Eye (tissue), 1 donor: ENCODE measurements at places on chromosomes 12 and 14.

- DNase-seq, result no peak
Measured at GRCh38 chr14:50821510-50822464, 9.2 kb downstream of the NIN start.

DNA sequence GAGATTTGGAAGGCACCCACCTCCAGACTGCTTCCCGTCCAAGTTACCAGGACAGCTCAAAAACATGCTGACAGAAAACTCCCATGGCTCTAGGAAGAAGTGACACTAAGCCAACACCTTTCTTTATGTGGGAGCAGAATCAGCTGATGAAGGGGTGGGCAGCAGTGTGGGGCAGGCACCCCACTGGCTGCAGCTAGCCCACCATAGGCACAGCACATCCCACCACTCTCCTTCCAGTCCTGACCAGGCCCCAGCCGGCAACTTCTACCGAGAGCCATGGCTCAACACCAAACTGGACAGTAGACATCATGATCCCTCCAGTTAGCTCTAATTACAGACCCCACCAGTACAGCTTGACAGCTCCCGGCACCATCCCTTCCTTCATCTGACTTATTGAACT, 45.0 kb downstream of the SH2B3 start:
- no peak for DNase-seq

DNA sequence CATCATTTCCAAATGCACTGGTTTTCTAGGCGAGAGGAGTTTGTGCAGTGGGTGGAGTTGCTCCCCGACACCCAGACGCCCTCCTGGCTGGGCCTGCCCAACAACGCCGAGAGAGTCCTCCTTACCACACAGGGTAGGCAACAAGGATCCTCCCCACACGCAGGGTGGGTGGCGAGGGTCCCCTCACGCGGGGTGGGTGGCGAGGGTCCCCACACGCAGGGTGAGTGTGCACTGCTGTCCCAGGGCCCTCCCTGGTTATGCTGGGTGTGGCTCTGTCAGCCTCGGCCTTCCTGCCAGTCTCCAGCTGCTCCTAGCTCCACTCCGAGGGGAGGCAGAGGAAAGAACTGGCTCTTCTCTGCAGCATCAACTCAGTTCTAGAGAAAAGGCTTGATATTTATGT, 42.3 kb downstream of the HSP90AA1 start:
- no peak for DNase-seq

DNA sequence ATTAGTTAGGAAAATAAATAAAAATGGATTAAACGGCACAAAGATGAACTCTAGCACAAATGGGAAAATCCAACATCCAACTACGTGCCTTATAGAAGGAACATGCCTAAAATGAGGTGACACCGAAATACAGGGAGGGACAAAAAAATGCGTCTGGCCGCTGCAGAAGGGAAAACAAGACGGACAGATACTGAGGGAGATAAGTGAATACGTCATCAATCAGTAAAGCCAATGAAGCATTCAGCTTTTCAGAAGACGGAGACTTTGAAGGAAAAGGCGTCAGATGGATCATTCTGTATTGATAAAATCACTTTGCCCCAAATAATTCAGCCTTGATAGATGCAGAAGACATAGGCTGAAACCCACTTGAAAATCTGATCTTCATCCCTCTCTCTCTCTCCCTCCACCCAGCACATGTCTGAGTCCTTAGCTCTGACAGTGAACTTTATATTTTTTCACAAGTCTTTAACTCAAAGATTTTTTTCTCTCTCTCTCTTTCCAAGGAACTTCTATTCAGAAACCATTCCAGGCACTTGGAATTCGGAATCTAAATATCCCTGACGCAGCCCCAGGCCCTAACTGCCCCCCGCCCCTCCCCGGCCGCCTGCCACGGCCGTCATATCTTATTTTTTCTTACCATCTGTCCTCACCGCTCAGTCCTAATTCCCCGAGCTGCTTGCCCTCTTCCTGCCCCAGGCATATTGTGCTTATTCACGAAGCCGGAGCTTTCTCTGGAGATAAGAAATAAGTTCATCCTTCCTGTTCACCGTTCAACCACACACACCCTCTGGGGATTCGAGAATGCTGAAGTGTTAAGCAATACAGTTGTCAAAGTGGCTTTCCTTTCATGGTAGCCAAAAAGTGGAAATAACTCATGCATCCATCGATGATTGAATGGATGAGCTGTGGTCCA, 35.5 kb upstream of the RFLNA start:
- DNase-seq, result peak; percentile 59

- DNase-seq, result no peak
Measured at GRCh38 chr12:109014984-109015765, 5.7 kb downstream of the SVOP start.

GRCh38 chr12:116133636-116134214, 143.8 kb downstream of the MED13L start:
- DNase-seq, result no peak

DNA sequence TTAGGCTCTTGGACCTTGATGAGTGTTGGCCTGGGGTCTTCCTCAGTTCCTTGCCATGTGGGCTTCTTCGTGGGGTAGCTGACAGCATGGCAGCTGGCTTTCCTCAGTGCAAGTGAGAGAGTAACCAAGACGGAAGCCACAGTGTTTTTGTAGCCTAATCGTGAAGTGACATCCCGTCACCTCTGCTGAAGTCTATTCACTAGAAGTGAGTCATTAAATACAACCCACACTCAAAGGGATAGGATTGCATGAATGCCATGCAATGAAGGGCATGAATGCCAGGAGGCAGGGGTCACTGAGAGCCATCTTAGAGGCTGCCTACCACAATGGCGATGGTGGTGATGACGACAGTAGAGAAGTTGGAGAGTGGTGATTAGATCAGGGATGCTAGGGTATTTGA, 13.5 kb upstream of the ASIC1 start:
- DNase-seq, result no peak

DNA sequence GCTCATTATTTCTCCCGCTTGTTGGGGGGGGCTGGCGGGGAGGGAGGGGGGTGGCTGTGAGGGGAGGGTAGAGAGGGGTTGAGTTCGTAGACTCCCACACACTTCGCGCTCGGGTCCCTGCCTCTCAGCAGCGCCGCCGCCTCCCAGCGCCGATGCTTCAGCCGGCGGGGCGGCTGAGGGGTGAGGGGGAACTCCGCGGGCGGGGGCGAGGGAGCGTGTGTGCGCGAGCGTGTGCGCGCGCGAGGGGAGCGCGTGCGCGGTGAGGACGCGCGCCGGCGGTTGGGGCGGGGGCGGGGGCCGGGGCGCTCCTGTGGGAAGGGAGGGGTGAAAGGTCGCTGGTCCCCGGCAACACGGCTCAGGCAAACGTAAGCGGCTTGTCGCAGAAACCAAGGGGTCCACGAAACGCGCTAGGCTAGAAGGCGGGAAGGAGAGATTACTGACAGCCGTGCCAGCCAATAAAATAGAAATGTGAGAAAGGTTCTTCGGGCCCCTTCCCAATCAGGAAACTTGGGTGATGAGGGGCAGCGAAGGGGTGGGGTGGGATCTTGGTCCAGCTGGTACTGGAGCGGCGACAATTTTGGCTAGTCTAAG, 343 bp upstream of the NOVA1 start:
- peak; percentile 100 for DNase-seq

DNA sequence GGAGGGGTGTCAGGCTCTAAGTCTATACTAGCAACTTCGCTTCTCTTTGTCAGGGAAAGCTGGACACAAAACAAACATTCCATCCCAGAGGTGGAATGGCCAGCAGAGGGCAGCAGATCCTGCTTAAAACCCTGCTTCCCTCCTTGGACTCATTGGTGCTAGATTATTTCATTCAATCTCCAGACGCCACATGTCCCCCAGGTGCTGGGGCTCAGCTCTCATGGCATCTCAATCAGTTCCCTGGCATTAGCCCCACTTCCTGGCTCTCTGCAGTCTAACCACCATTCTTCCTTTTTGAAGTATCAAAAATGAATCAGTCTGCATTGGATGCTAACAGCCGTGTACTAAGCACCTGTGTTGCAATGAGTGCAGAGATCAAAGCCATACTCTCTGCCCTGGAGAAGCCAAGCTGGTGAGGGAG, 8.1 kb upstream of the PPP1R1A start:
- DNase-seq, result peak; percentile 91

GRCh38 chr12:53320352-53321195, 836 bp downstream of the AAAS start:
- DNase-seq, result no peak

DNA sequence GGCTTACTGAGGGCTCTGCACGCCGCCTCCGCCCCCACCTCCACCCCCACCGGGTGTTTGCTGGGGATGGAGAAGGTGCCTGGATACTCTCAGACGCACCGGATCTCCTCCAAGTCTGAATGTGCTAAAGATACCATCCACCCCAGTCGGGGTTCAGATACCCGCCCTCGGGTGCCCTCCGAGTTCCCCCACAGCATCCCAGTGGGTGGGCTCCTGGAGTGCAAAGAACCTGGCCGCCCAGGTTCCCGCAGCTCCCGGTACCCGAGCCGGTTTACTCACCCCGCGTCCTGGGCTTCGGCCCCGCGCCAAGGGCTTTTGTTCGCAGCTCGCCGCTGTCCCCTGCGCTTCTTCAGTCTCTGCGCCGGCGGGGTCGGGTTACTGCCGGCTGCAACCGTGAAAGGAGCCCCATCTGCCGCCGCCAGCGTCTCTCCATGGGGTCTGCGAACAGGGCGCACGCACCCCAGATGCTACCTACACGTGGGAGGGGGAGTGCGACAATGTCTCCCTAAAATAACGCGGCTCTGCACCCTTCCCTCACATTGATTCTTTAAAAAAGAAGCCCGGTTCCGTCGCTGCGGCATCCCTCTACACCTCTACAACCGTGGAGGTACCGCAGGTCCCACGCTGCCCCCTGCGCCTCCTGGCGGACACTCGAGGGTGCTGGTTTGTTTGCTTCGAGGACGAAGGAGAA, at the start of gene CCDC177:
CCDC177 (minus strand) TSS at position 609 of the 691 bp plus-strand sequence. CDS start 1,249 bp downstream, outside the sequence.
- DNase-seq, result peak; percentile 91
